ENCODE measurements at places on chromosomes 6 and 20.

GRCh38 chr6:21354805-21355238 lies 238.7 kb upstream of the SOX4 start:
- DNase-seq = no peak

- no peak for DNase-seq
Observed at GRCh38 chr6:129498541-129498940, 211.4 kb downstream of the ARHGAP18 start.

DNA sequence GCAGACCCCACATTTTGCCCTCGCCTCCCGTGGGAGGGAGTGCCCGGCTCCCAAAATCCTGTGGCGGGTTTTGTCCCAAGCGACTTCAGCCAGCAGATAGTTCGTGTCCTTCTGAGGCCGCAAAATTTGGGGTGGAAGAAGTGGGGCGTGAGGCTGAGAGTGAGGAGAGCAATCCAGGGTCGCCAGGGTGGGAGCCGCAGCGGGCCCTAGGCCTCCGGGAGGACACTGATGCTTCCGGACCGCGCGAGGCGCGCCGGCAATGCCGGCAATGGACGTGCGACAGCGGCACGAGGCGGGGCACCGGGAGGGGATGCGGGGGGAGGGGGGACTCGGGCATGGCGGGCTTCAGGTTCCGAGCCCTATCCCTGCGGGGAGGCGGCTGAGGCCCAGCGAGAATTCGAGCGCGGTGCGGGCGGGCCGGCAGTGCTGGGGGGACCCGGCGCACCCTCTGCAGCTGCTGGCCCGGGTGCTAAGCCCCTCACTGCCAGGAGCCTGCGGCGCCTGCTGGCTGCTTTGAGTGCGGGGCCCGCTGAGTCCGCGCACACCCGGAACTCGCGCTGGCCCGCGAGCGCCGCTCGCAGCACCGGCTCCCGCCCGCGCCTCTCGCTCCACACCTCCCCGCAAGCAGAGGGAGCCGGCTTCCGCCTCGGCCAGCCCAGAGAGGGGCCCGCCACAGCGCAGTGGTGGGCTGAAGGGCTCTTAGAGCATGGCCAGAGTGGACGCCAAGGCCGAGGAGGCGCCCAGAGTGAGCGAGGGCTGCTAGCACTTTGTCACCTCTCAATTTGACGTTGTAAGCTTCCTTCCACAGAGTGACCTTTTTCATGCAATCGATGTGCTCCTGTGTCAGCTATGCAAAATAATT lies 143.8 kb downstream of the LPA start:
- DNase-seq = peak; percentile 84

GRCh38 chr20:14657266-14658005 lies 320.0 kb upstream of the FLRT3 start:
- no peak for DNase-seq

All from stimulated activated CD4-positive, alpha-beta T cell treated with anti-CD3 and anti-CD28 coated beads, Interleukin-15, amount 100 ng/mL, for 24 hours (primary cell).